ENCODE measurements at places on chromosomes 7 and 10.

DNA sequence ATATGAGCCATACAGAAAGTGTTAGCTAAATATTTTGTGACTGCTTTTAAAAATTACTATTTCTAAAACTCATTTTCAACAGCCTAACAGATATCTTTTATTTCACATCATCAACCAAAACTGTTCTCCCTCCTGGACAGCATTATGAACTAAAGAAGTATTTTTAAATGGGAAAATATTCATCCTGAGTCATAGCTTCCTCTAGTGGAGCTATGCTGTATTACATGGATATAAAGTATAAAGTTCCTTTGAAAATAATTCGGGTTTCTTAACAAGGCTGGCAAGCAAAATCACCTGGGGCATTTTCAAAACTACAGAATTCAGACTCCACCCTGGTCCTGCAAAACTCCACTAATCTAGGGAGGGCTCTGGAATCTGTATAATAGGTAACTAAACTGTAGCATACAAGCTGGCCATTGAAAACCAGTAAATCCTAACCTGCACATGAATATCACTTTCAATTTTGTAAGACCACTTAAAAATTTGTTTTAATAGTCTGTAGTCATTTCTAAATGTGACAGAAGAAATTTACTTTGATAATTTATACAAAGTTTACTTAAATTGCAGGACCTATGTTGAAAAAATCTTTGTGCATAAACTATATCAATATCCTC lies 53.5 kb downstream of the SCIN start:
- peak; percentile 21 for DNase-seq

DNA sequence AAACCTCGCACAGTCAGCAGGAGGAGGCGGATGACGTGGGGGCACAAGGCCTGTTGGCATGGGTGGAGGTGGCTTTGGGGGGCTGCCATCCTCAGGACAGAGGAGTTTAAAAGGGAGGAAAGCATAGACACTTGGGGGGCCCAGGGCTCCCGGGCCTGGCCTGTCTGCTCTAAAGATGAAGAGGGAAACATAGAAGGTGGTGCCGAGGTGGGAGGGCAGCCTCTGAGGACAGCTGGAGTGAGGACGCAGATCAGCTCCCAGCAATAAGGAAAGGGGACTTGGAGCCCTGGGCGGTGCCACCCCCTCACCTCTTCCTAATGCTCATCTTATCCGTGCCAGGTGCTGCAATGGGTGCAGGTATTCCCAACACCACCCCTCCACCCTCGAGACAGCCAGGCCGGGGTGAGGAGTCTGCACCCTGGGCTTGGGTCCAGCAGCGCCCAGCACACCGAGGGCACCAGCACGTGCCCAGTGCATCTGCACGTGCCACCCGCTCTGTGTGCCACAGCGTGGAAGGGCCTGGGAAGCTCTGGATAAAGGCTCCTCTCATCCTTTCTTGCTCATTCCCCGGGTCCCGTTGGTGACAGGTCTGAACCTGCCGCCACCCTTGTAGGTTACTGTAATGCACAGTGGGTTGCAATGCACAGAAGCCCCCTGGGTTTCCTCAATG lies 566.0 kb upstream of the FOXK1 start:
- no peak for DNase-seq

DNA sequence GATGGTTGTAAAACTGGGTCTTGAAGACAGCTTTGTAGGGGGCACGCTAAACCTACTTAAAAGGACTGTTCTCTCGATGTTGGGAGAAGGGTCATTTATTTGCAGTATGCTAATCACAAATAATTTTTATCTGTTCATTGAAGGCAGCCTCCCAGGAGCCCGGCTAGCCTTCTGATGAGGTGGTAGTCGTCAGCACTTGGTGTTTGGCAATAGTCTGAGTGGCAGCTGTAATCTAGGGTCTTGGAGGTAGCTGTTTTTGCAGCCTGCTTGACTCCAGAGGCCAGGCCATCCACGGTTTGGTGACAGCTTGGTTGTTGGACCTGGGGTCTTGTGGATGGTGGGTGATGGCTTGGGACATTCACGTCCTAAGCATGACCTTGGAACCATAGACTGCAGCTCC lies 2.2 kb downstream of the GTF2IRD1 start:
- no peak for DNase-seq

- no peak for DNase-seq
Observed at GRCh38 chr10:102065561-102066398, 631 bp downstream of the HPS6 start.

GRCh38 chr7:15041226-15041625 lies 138.7 kb upstream of the DGKB start:
- no peak for DNase-seq

GRCh38 chr7:125670926-125671572 lies 741.4 kb upstream of the POT1 start:
- no peak for DNase-seq

- DNase-seq, result no peak
Observed at GRCh38 chr7:83478616-83479015, 170.3 kb downstream of the SEMA3E start.

DNA sequence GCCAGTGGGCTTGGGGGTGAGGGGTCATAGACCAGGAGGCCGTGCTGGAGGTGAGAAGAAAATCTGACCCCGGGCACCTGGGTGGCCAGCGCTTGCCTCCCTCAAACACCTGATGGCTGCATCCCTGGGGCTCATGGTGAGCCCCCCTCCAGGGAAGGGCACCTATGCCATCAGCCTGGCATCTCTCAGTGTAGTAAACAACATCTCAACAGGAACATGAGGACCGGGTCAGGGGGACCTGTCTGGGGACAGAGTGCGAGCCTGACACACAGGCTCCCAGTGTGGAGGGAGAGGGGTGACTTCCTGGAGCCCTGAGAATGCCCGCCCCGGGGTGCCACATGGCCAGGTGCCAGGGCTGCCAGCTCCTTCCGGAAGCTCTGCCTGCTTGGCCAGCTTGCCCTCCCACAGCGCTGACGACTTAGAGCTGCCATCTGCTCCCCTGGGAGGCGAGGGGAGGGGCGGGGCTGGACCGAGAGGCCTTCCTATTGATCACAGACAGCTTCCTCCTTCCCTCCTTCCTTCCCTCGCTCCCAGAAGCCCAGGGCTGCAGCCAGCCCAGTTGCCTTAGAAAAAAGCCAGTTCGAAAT lies 12.3 kb downstream of the STX1A start:
- DNase-seq, result peak; percentile 67

DNA sequence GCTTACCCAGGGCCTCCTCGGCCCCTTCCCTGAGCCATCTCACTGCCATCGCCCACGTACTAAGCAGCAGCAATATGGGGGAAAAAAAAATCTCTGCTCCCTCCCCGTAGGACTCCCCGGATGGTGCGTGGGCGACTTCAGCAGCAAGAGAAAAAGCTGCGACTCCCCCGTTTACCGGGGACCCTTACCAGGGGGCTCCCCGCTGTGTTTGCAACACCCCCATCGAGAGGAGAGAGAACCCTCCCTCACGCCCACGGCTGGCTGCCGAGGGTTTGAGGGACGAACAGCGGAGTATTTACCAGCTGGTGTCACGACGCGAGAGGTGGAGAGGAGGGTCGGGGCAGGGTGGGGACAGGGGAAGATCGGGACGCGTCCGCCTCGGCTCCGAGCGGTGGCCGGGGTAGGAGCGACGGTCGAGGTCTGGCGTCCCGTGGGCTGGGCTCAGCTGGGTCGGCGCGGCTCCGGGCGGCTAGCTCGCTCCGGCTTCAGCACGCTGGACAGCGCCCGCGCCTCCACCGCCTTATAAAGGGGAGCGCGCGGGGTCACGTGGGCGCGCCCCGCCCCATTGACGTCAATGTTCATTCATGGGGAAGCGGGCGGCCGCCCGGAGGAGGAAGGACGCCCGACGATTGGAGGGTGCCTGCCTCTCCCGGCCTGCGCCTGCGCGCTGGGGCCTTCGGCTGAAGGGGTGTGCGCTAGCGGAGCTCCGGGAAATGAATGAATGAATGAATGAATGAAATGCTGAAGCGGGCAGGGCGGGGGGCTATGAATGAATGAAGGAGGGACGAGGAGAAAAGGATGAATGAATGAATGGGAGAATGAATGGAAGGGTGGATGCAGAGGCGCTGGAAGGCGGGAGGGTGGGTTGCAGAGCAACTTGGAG lies at the start of gene VGF:
TSS of gene VGF (minus strand) at position 495 of the 883 bp plus-strand sequence. CDS start 726 bp downstream, outside the sequence.
- DNase-seq, result peak; percentile 91

DNA sequence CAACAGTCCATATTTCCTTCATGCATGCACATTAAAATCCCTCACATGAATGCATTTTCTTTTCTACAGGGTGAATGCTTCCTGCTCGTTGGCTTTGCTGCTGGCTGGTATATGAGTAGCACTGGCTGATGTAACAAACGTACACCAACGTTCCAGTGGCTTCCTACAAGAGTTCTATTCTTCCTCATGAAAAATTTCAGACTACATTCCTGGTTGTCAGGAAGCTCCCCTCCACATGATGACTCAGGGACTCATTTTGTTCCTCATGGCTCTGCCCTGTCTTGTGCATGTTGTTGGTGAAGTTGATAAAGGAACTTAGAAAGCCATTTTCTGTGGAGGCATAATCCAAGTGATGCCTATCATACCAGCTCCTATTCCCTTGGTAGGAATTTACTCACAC lies 470.7 kb upstream of the KLF6 start:
- no peak for DNase-seq

DNA sequence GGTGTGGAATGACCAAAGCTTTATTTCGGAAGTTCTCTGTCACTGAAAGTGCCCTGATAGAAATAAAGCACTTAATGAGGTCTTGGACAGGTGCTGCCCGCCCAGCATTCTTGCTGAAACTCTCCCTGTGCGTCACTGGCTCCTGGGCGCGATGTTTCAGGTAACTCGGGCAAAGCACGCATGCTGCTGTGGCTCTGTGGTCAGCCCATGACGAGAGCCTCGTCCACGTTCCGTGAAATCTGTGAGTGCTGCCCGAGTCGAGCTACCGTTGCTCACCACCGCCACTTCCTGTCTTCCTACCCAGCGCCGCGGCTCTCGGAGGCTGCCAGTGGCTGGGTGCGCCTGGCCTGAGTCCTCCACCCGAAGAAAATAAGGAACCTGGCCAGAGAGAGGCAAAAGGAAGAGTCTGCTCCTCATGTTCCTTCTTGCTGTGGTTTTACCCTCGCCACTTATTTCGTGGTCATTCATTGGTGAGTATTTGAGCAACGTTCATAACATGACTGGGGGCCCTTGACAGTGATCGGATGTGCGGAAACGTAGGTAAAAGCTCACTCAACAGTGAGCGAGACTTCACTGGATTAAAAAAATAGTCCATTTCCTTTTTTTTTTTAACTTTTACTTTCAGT lies 95.5 kb downstream of the MAP3K8 start:
- DNase-seq, result no peak

DNA sequence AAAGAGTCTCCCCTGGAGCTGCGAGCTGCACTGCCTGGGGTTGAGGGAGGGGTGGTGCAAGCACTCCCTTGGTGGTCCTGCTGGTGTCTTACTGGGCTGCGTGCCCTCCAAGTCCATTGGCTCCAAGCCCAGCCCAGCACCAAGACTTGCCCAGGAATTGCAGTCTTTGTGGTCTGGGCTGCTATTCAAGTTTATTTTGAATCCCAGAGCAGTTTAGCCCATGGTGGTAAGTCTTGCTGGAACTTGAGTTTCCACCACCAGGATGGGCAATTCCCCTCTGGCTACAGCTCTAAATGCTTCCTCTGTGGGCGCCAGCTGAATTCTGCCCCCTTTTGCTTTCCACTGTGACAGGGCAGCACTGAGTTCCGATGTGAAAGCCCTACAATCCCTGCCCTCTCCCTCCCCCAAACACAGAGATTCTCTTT lies 25.1 kb downstream of the GALNT11 start:
- no peak for DNase-seq

DNA sequence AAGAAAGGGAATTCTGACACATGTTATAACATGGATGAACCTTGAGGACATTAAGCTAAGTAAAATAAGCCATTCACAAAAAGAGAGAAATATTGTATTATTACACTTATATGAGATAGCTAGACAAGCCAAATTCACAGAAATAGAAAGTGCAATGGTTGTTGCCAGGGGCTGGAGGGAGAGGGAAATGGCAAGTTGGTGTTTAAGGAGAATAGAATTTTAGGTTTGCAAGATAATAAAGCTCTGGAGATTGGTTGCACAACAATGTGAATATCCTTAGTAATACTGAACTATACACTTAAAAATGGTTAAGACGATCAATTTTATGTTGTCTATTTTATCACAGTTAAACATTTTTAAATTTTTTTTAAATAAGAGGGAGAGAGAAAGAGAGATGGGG lies 25.0 kb upstream of the ADD3 start:
- no peak for DNase-seq

- DNase-seq, result peak; percentile 50
Observed at GRCh38 chr7:103447073-103447960, 1.3 kb upstream of the SLC26A5 start.

- no peak for DNase-seq
Observed at GRCh38 chr10:48678041-48678440, 6.6 kb upstream of the WDFY4 start.

GRCh38 chr7:28939844-28940544 lies 18.1 kb downstream of the TRIL start:
- DNase-seq, result no peak

DNA sequence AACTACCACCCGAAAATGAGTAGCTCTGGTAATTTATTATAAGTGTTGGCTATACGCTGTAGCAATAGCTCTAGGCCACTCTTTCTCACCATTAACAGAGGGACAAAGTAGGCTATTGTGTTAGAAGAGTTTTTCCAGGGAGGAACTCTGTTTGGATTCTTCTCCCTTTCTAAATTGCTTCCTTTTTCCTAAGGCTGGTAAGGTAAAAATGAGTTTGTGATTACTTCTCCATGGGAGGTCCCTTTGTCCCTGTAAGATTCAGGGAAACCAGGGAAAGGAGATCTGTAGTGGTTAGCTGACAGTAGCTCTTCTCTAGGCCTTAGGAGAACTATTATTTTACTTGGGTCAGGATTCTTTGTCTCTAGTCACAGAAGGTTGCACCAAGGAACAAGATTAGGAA lies 23.2 kb upstream of the SEMA3E start:
- DNase-seq, result no peak

GRCh38 chr7:48101968-48102367 lies 12.9 kb downstream of the UPP1 start:
- peak; percentile 71 for DNase-seq

DNA sequence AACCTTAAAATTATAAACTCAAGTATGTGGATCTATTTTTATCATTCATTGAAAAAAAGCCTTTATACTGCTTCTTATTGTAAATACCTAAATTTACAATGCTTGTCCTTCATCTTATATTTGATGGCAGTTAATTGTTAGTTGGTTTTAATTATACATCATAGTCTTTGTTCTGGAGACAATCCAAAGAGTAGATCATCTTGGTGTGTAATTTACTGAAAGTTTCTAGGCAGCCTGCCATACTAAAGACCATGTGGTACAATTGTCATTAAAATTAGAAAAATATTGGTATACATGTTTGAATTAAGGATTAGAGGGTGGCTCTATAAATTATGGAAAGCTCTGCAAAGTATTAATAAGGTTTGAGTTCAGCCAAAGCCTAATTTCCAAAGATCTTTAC lies 231.4 kb downstream of the KCND2 start:
- no peak for DNase-seq

Data from NCI-H1436 (cell line).